ENCODE measurements at places on chromosomes 7 and 10. TPM values are rescaled to one million over a fixed set of nuclear protein-coding genes. Genes with fewer than 3 reads are reported as not detected.

ZNF438 gene
- 2.3 TPM for total RNA-seq

OR2A1 gene
- total RNA-seq: under 0.01 TPM

IFIT1B gene
- total RNA-seq: not detected

ZNF777 gene
- 3.9 TPM for total RNA-seq

CYP2C8 gene
- total RNA-seq: not detected

ATP6V0A4 gene
- total RNA-seq: 0.30 TPM

UNCX gene
- total RNA-seq: not detected
